Motor neuron (in vitro differentiated cells): ENCODE measurements at places on chromosomes 4 and X. TPM values are rescaled to one million over a fixed set of nuclear protein-coding genes. Genes with fewer than 3 reads are reported as not detected.

TRIM75 gene
- 0.18 and 0.26 TPM in 2 replicates for total RNA-seq

DNA sequence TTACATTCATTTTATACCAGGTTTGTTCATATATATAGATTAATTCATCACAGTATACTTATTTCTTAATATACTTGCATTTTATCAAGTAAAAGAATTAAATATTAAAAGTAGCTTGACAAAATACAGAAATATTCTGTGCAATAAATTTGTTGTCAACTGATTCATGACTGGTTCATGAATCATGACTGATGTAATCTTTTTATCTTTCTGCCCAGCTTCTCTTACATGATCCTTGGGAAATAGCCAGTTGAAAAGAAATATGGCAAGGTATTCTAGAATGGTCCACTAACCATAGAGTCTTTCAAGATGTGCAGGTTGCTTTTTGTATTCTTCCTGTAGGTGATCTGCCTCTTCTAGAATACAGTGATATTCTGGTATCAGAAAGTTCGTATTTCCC, 4.2 kb upstream of the CCNA2 start:
- ATAC-seq: no peak

TRMT2B gene
- total RNA-seq: 14.4 and 16.9 TPM in 2 replicates

DNA sequence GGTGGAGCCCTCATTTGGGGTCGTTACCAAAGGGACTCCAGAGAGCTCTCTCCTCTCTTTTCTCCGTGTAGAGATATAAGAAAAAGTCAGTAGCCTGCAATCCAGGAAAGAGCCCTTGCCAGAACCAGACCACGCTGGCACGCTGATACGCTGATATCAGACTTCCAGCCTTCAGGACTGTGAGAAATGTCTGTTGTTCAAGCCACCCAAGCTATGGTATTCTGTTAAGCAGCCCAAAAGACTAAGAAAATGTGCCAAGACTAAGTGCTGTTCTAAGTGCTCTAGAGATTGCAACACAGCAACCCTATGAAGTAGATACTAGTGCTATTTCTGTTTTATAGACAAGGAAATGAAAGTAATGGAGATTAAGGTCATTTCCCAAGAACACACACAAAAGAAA, 205.7 kb downstream of the CAMK2D start:
- no peak for ATAC-seq

CDX4 gene
- total RNA-seq: not detected in 2 replicates

- peak; percentile 74 for ATAC-seq
Observed at GRCh38 chr4:56990109-56990905, 11.6 kb downstream of the POLR2B start.

DNA sequence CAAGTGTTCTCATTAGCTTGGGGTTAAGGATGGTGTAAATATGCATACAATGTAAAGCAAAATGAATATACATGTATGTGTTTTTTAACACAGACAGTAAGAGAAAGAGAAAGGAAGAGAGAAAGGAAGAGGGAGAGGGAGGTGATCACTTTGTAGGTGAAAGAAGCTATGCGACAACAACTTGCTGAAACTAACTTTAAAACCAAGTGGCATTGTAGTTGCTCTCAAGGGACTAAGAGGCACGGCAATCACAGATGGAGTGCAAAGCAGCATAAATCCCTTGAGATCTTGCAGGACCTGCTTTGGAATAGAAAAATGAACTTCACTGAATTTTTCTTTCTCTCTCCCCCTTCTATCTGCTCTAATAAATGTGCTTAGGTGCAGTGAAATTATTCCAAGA, 1665.0 kb upstream of the TENM3 start:
- no peak for ATAC-seq

MAGEB2 gene
- total RNA-seq: not detected in 2 replicates

DNA sequence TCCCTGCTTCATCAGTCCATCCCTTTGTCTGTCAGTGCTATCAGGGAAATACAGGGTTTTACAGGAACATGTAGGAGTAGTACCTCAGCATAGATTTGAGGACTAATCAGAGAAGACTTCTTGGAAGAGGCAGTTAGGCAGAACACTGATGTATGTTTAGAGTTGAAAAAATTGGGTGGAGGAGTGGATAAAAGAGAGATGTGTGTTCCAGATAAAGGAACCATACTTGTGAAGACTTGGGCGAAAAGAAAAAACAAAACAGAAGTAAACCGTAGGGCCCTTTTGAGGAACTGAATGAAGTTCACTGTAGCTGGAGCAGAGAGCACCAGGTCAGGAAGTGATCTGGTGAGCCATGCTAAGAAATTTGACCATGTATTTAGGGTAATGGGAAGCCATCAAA, 32.3 kb downstream of the AFF1 start:
- no peak for ATAC-seq

GUCY1B1 gene
- total RNA-seq: 0.17 TPM in 1 of 2 replicates, not detected in the other

AKAP4 gene
- not detected in 2 replicates for total RNA-seq

CSN3 gene
- total RNA-seq: 0.50 TPM in 1 of 2 replicates, not detected in the other

- ATAC-seq: no peak
Observed at GRCh38 chrX:136652822-136653723, 5.1 kb downstream of the CD40LG start.

DNA sequence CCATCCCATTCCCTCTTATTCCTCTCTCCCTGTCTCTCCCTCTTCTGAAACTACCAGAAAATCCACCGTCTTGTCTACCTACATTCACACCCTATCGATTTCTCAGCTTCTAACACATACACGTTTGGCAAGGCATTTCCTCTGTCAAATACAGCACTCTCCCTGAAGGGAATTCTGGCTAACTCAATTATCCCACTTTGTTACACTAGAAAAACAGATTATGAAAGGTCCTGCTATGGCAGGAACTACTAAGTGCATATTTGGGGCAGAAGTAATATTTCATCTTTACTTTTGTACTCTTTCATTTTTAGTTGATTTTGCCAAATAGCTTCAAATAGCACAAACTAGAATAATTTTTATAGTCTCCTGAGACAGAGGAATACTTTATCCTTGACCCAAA, 46.6 kb upstream of the KLHL8 start:
- no peak for ATAC-seq

SMIM31 gene
- total RNA-seq: 0.05 TPM in 1 of 2 replicates, not detected in the other

DNA sequence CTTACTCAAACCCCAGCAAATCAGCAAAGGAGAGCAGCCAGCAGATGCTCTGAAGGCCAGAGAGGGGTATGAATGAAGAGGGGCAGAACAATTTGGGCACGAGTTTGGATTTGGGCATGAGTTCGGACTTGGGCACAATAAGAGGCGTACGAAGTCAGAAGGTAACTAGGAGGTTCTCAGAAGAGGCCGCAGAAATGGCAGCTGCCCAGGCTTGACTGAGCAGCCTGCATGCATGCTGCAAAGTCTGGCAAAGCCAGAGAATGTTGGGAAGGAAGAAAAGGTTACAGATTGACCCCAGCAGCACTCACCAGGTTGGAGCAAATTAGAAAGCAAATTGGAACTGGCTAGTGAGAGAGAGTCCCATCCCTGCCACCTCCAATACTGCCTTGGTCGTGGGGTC, 15.2 kb downstream of the CCDC149 start:
- no peak for ATAC-seq

F9 gene
- not detected in 2 replicates for total RNA-seq

- no peak for ATAC-seq
Observed at GRCh38 chr4:120918788-120919187, 3.7 kb downstream of the PRDM5 start.

DNA sequence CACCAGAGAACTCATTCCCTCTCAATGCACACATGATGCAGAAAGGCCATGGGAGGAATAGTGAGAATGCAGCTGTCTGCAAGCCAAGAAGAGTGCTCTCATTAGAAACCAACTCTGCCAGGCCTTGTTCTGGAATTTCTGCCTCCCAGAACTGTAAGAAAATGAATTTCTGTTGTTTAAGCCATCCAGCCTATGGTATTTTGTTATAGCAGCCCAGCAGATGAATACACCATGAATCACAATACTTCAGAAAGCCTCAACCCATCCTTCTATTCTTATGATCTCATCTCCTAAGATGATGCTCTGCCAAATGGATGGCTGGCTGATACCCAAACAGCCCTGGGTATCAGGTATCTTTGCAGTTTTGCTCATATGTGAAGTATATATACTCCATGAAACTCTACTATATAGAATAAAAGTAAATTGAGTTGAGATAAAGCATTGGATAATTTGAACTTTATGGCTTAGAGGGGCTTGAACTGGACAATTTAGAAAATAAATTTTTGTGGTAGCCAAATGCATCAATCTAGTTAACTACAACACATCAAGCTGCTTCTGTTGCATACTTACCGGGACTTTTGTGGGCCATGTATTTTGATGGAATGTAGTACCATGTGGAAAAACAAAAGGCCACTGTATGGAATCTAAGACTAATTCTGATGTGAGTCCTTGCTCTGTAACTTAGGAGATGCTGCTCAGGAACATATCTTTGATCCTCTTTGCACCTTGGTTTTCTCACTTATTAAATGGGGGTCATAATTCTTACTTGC, 245.9 kb downstream of the HS3ST1 start:
- no peak for ATAC-seq

DNA sequence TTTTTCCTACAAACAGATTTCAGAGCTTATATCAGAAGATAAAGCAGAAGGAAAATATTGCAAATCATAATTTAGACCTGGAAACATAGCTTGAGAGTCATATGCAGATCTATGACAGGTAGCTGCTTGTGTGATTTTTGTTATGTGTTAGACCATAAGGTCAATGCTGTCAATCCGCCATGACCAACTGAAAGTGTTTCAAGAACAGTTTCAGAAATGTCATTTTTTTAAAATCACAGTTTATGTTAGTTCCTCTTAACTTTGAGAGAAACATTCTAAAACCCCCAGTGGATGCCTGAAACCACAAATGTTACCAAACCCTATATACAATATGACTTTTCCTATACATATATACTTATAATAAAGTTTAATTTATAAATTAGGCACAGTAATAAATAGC, 391.3 kb upstream of the FAM241A start:
- no peak for ATAC-seq

DNA sequence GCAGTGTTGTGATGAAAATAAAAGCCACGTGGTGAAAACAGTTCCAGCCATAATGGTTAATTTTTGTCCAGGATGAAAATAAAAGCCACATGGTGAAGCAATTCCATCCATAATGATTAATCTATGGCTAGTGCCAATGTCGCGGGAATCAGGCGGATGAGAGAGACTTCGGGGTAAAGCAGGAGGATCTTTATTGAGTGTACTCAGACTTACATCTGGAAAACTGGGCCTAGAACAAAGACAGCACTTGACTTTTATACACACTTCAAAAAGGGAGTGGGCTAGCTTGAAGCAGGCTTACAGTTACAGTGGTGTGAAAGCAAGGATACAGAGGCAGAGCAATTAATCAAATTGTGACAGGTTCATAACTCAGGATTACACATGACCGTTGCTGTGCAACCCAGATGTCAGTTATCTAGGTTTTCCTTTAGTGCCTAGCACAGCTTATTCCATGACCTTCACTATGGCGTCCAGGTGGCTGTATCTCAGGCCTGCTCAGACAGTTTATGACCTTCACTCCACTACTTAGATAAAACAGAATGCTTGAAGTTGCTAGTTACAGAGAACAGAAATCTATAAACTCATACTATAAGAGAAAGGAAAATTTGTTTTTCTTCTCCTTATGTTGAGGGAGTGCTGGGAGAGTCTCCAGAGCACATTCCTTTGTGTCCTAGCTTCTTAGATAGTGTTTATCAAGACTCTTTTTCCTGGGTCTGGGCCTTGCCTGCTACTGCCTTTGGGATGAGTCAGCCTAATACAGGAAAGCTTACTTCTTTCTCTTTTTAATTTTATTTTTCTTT, 5.9 kb upstream of the PLA2G12A start:
- no peak for ATAC-seq

GRCh38 chr4:83922402-83922801, 386.5 kb downstream of the GPAT3 start:
- ATAC-seq: peak; percentile 63

- no peak for ATAC-seq
Observed at GRCh38 chr4:22474636-22475310, 41.1 kb downstream of the ADGRA3 start.

- peak; percentile 94 for ATAC-seq
Observed at GRCh38 chr4:77203380-77204197, 46.6 kb downstream of the CCNG2 start.

DNA sequence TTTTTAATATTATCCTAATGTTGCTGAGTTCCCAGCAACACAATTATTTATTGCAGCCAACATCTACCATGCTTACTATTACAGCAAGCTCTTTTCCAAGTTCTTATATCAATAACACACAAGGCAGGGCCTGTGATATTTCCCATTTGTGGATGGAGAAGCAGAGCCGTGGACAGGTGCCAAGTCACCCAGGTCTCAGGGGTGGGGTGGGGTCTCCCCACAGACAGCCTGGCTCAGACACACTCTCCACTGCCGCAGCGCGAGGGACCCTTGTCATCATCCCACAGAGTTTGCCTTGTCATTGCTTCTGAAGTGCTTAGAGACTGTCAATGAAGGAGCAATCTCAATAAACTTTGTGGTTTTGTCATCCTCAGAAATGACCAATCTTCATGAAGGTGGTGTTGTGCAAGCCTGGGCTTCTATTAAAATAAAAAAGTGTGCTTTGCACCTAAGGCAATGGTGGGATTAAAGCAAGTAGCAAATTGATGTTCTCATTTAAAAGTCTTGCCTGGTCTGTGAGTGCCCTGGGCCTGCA, 76.1 kb downstream of the SORBS2 start:
- ATAC-seq: no peak

PABPC1L2A gene
- 0.81 and 1.5 TPM in 2 replicates for total RNA-seq

ZAR1 gene
- 1.4 and 2.4 TPM in 2 replicates for total RNA-seq

DNA sequence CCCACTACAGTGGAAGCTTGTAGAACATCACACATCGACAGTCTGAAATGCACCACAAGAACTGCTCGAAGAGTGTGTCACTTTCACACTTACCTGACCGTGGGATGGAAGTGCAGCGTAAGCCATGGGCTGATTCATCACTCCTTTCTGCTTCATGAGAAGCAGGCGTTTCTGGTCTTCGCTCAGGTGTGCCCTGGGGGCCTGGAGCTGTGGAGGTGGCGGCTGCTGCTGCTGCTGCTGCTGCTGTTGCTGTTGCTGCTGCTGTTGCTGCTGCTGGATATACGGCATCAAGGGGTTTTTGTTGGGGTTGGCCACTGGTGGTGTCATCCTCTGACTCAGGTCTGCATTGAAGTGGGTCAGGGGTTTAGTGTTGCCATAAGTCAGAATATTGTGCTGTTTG, 223.6 kb downstream of the MGST2 start:
- ATAC-seq: no peak

- ATAC-seq: no peak
Observed at GRCh38 chrX:137198040-137198439, 164.2 kb upstream of the GPR101 start.

- no peak for ATAC-seq
Observed at GRCh38 chr4:172369471-172369959, 556.3 kb downstream of the GALNTL6 start.

DNA sequence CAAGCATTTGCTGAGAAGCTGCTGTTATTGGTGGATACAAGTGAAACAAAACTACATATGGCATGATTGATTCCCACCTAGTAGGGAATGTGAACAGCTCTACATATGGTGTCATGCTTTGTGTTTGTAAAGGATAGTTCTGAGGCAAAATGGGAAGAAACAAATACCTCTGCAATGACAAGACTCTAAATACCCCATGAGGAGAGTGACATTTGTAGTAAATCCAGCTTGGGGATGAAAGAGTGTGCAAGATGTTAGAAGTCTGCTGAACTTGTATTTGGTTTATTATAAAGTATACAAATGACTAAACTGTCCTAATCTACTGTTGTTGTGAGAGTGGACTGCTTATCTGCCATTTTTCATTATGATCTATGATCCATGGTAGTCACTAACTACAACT, 120.8 kb upstream of the HS3ST1 start:
- no peak for ATAC-seq

ELF4 gene
- total RNA-seq: 1.4 and 1.6 TPM in 2 replicates
